ENCODE measurements at places on chromosomes 2 and 18.

- DNase-seq: no peak
These were observed 4.5 kb downstream of the CLASP1 start for GRCh38 chr2:121644715-121645114.

- DNase-seq: no peak
These were observed 184.1 kb downstream of the MTCL1 start for GRCh38 chr18:8889489-8889888.

GRCh38 chr2:181121996-181122395 is 141.6 kb downstream of the UBE2E3 start:
- no peak for DNase-seq

GRCh38 chr18:64202863-64203262 is 54.0 kb upstream of the LINC00305 start:
- DNase-seq: peak; percentile 60

GRCh38 chr2:31142110-31142509 is 3.9 kb upstream of the GALNT14 start:
- DNase-seq: no peak

DNA sequence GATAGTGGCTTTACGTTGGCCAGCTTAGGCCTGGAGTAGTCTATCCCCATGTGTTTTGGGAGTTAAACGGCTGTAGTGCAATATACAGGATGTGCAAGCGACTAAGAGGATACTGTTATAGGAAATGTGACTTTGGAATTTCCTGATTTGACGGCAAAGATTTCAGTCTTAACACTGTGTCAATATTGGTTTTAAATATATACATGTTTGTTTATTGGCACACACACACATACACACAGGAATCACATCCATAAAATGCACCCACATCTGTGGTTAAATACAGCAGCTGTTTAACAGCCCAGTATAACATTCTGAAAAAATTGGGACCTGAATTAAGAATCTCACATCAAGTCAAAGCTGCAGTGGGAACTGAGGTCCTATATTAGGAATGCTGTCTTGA is 347.1 kb downstream of the TXNL1 start:
- no peak for DNase-seq

GRCh38 chr2:36951027-36951518 is 15.3 kb downstream of the STRN start:
- no peak for DNase-seq

DNA sequence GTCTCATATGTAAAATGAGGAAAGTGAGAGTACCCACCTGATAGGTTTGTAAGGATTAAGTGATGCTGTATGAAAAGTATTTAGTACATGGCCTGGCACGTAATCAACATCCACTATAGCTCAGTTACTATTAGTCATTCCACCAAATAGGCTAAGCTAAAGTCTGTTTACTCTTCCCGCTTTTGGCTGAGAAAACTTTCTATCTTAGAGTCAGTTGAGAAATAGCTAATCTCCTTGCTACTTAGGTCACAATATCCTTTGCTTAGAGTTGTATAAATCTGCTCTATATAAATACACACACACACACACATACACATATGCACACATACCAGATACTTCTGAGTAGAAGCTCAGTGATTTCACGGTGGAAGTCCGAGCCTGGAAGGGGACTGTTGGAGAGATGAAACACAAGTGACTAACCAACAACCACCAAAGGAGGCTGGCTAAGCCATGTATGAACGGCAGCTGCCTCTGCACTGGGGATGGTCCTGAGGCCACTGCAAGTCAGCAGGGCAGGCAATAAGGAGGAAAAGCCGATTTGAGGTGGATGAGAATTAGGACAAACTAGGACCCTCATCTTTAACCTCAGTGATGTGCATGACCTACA is 104.6 kb upstream of the EPHA4 start:
- no peak for DNase-seq

- no peak for DNase-seq
These were observed 74.0 kb upstream of the ITPRID2 start for GRCh38 chr2:181817509-181817908.

DNA sequence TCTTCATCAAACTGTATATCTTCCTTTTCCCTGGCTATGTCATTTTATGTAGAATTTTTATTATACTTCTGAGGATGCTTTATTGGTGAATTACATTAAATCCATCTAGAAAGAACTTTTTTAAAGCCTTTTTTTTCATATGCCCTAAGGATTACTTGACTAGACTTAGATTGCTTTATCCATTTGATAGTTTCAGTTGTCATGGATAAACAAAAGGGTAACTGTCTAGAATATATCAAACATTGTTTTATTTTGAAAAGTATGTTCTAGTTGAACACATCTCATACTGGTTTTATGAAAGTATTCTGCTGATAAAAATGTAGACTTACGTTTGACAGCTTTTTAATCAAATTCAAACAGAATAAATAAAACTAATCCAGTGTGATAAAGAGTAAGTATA is 639.8 kb downstream of the ARHGAP15 start:
- DNase-seq: no peak

- peak; percentile 93 for DNase-seq
These were observed 31.1 kb downstream of the HDAC4 start for GRCh38 chr2:239369631-239370161.

DNA sequence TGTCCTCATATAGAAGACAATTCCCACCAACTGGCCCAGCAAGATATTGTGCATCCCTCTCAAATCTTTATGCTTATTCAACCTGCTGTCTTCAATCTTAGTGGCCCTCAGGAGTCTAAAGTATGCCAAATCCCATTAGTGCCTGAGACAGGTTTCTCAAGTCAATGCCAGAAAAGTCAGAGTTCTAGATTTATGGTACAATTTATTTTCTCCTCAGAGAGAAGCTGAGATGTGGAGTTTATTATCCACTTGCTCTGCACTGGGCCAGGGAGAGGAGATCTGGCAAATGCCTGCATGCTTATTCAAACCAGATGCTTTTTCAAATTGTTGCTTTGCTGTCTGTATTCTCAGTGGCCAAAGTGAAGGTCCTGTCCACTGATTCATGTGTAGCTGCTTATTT is 825.2 kb downstream of the METTL4 start:
- DNase-seq: no peak

- no peak for DNase-seq
These were observed 116.1 kb downstream of the NFATC1 start for GRCh38 chr18:79511671-79512301.

GRCh38 chr2:18903750-18904149 is 314.4 kb upstream of the NT5C1B start:
- DNase-seq: no peak

- peak; percentile 76 for DNase-seq
These were observed 57.2 kb downstream of the CYB5A start for GRCh38 chr18:74234326-74235171.

- no peak for DNase-seq
These were observed 110.3 kb downstream of the SMAD7 start for GRCh38 chr18:48840491-48840877.

DNA sequence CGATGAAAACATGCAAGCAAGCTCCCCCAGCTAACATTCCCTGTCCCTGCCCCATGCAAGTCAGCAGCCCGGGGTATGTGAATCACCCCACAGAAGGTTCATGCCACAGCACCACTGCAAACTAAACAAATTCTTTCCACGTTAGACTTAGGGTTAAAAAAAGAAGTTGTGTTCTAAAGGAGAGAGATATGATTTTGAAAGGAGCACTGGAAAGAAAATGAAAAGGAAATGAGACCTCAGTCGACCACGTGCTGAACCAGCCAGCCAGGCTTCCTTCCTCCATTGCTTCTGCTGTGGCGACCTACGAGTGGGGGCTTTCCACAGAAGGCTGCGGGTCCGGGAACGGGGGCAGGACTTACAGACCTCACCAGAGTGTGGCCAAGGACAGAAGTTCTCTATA is 52.0 kb downstream of the ARL4C start:
- peak; percentile 92 for DNase-seq

DNA sequence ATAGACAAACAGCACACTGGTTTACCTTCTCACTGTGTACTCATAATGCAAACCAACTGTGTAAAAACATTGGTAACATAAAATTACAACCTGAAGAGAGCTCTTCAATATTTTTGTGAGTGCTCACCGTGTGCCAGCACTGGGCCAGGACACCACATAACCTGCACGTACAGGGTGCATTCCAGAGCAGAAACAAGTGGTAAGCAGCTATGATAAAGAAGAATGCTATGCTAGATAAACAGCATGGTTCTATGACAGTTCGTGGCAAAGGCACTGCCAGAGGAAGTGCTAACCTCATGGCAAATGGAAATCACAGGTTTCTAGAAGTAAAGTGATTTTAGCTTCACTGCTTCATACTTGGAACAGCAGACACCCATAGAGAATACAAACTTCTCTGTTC is 343.5 kb downstream of the MTX2 start:
- no peak for DNase-seq

- DNase-seq: no peak
These were observed 96.7 kb downstream of the AP1S3 start for GRCh38 chr2:223740679-223741078.

DNA sequence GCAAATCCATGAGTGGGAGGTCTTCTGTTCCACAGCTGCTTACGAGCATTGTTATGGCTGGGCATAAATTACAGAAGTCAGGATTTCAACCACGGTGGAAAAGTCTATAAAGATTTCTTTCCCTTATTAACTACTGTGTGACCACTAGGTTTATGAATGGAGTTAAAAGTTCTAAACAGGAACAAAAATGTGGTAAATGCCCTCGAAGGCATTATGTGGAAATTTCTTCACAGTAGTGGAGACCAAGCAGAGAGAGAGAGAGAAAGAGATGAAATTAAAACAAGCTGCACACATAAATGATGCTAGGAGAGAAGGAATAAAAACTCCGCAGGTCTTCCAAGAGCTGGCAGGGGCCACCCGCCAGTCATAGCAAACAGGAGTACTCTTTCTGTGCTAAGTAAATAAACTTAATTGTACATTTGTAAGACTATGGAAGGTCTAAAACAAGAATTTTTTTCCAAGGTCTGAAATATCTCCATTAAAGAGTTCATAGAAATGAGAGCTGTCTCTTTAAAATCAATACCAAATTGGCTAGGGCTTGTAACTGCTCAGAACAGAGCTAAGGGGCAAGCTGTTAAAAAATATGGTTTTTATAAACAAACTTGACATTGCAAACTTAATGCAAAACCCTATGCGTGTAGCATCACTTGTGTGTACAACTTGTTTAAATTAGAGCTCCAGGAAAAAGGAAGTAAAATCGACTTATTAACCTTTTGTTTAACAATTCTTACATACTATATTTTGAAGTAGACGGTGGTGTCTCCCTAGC is 438.2 kb downstream of the MEIS1 start:
- DNase-seq: no peak

DNA sequence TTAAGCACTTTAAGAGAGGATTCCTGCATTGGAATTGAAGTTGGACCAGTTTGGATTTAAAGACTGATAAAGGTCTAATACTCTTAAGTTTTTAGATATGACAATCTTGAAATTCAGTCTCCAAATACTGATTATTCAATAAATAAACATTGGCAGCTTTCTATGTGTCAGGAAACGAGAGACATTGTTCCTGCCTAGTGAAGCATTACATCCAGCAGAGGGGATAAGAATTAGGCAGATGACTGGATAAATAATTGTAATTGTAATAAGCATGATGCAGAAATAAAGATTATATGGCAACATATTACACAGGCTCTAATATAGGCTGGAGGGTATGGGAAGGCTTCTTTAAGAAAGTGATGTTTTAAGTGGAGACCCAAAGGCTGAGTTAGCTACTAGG is 226.5 kb upstream of the MMADHC start:
- no peak for DNase-seq

DNA sequence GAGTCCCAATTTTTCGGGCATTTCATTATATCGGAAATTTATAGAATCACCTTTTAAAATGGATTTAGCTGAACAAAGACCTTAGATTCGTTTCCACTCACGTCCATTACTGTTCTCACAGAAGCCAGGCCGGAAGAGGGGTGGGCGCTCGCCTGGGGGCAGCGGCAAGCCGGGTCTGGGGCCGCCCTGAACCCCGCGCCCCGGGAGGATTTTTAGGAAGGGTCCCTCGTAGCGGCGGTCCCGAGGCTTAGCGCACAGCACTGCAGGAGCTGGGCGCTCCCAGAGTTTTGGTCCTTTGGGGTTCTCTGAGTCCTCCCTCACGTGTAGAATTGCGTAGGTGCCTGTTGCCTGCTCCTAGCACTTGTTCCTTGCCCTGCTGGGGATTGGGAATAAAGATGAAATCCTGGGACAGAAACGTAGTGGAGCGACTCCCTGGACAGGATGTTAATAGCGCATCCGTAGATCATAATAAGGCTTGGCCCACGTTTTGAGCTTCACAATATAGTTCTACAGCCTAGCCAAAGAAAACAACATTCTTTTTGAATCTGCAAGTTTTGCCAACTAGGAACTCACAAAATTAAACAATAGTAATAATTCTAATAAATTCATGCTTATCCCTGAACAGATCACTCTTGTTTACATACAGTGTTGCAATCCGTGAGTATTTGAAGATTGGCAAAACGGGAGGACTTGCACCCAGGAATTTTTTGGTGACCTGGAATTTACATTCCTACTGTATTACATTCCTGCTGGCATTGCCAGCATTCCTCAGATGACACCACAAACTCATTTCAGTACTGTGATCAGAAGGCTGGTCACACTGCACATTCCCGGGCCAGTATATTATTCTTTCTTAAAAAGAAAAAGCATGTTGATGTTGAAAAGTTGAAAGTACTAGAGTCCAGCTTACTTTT is 875 bp downstream of the C18orf63 start:
- no peak for DNase-seq

DNA sequence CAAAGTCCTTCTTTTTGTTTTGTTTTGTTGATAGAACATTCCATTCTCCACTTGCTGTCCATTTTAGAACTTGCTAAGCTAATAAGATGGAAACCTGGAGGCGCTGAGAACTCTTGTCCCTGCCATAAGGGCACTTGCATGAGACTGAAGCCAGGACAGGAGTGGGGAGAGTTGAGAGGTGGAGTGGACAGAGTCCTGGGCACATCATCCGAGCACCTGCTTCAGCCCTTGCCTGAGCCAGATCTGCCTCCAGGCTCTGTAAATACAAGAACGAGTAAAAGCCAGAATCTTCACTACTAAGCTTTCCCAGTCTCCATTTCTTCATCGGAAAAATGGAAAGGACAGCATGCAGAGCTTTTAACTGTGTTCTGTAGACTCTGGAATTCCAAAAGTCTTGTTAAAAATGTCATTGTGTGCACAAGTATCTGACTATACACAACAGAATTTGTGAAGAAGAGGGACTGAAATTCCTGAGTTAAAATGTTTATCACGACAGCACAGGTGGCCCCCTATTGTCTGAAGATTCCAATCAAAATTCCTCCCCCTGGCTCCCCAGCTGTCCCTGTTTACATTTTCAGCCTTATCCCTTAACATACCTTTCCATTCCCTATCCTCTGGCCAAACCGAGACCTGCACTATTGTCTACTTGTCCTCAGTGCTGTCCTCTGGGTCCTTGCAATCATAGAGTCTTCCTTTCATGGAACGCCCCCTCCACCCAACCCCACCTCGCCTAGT is 498.2 kb upstream of the TNP1 start:
- no peak for DNase-seq

GRCh38 chr2:223744580-223744979 is 92.8 kb downstream of the AP1S3 start:
- no peak for DNase-seq

GRCh38 chr2:160516547-160517365 is 23.1 kb upstream of the RBMS1 start:
- no peak for DNase-seq

GRCh38 chr2:120108049-120108448 is 95.2 kb downstream of the EPB41L5 start:
- DNase-seq: no peak

- DNase-seq: no peak
These were observed 1146.9 kb upstream of the NRXN1 start for GRCh38 chr2:52178845-52179244.

All from suppressor macrophage treated with lipopolysaccharide for 1 hour (primary cell).